HTR-8/SVneo (cell line): ENCODE measurements at places on chromosomes 1 and 21.
A peak's percentile ranks its signal among the peaks of the same experiment; 100 is the strongest.

DNA sequence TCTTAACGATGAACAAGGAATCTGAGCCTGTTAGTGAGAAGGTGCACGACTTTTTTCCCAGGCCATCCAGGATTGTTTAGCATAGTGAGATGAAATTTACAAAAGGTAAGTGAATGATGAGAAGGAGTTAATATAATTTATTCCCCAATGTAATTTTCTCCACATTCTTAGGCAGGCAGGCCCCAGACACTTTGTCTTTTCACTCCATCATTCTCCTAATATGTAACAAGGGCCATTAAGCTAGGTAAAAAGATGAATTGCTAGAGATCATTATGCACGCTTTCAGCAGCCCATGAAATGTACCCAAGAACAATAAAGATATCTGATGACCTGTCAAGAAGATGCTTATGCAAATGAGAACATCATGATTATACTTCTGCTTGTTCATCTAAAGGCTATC lies 24.1 kb downstream of the NIBAN1 start:
- no peak for DNase-seq

- DNase-seq: peak; percentile 23
These were observed 72.8 kb downstream of the S1PR1 start for GRCh38 chr1:101309334-101310311.

- DNase-seq: no peak
These were observed 691 bp upstream of the SELENBP1 start for GRCh38 chr1:151373196-151373595.

DNA sequence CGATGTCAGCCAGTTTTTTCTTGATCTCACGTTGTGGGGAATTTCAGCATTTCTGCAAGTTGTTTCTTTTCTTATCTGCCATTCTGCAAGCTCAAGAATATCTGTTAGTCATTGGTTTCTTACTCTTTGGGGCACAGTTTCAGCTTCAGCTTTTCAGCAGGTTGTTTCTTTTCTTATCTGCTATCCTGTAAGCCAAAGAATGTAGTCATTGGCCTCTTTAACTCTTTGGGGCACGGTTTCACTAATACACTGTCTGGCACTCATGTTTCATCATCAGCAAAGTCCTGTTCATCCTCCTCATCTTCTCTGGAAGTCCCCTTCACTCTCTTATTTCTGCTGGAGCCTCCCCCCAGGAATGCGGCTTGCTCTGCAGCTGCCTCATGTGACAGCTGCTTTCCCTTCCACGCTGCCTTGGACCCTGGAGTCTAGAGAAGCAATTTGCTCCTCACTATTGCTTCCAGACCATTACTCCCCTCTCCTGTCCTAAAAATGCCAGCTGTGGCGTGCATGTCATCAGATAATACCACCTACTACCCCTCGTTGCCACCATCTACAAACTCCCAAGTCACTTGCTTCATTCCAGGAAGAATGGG lies 67.0 kb upstream of the CACNA1E start:
- no peak for DNase-seq

DNA sequence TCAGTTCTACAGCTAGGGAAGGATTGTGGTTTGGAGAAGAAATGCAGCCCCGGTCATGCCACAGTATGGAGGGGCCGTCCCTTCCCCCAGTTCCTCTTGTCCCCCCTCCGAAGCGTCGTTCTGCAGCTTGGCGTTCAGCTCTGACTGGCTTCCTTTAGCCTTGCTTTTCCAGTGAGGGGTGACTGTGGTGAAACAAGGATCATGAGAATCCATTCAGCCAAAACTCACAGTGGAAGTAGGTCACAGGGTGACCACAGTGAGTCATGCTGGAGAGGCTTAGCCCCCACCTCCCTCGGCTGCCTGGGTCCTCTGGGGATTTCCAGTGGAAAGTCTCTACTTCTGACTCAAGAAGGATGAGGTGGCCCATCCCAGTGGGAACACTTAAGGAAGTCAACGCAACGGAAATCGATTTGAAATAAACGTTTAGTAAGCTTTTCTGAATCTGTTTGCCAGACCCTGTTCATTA lies 37.3 kb upstream of the COL6A2 start:
- peak; percentile 72 for DNase-seq

GRCh38 chr1:112676543-112676942 lies 2.1 kb downstream of the MOV10 start:
- DNase-seq: no peak

GRCh38 chr1:69121723-69122122 lies 446.0 kb upstream of the LRRC7 start:
- no peak for DNase-seq

GRCh38 chr1:67850611-67851075 lies 17.4 kb upstream of the GNG12 start:
- DNase-seq: peak; percentile 27

DNA sequence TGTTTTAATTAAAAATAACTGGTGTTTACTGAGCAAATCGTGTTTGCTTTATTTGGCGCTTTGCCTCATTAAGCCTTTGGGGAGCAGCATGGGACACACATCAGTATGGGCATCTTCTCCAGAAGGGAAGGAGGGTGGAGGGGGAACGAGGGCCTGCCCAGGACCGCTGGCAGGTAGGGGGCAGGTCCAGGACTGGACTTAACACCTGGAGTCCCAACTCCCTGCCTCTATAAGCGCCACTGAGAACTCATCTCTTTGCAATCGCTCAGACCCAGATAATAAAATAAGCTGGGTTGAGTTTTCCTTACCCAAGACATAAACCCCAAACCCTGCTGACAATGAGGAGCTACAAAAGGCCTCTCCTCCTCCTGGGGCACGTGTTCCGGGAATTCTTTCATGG lies 15.1 kb downstream of the ABCG1 start:
- DNase-seq: no peak

DNA sequence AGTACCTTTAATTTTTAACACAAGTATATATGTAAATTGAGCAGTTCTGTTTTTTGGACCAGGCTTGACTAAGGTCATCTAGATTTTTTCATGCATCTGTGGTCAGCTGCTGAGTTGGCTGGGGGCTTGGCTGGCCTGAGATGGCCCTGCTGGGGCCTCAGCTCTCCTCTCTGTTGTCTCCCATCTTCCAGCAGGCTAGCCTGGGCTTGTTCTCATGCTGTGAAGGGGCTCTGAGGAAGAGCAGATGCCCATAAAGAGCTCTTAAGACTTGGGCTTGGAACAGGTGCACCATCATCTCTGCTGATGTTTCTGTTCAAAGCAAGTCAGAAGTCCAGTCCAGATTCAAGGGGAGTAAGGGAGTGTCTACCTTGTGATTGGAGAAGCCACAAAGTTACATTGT lies 51.2 kb upstream of the TNR start:
- DNase-seq: no peak

DNA sequence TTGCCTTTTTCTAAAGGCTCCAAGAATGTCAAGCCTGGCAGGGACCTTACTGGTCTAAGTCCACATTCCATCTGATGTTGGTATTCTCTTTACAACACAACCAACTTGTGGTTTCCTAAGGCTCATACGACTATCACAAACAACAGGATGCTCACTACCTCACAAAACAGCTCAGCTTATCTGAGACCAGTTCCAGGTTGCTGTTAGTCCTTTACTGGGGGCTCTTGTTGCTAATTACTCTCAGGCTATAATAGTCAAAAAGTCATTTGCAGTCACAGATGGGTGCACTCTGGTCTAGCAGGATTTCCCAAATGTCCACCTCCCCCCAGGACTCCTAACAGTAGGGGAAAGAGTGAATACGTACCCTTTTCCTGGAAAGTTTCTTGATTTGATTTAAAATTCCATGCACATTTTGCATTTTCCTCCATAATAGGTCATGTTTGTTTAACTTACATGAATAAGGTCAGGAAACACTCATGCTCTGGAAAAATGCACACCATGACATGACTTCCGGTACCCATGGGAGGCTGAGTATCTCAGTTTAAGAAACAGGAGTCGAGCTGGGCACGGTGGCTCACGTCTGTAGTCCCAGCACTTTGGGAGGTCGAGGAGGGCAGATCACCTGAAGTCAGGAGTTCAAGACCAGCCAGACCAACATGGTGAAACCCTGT lies 16.0 kb downstream of the LCK start:
- DNase-seq: no peak

DNA sequence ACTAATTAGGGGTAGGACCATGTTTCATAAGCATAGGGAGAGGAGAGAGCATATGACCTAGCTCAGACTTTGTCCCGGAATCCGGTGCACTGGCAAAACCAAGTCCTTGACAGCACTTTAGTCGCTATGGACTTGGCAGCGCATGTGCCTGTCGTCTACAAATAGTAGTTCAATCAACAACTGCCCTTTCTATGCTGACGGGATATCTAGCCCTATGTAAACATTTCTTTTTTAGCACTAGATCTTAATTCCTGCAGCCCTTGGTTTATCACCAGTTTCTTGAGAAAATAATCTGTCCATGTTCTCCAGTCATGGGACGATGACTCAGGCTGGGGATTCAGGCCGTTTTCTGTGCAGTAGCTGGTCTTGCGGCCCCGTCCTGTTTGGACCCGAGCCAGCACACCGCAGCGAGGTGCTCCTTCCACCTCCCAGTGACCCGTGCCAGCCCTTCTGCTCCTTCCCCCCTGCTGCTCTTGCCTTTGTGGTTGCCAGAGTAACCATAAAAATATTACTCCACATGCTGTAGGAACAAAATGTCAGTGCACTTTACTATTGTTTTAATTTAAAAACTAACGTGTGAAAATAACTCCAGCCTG lies 8.6 kb upstream of the MT1HL1 start:
- DNase-seq: peak; percentile 28

- no peak for DNase-seq
These were observed 77.6 kb upstream of the PGBD5 start for GRCh38 chr1:230503726-230504125.

GRCh38 chr1:19511116-19511515 lies 25.8 kb upstream of the CAPZB start:
- DNase-seq: no peak

DNA sequence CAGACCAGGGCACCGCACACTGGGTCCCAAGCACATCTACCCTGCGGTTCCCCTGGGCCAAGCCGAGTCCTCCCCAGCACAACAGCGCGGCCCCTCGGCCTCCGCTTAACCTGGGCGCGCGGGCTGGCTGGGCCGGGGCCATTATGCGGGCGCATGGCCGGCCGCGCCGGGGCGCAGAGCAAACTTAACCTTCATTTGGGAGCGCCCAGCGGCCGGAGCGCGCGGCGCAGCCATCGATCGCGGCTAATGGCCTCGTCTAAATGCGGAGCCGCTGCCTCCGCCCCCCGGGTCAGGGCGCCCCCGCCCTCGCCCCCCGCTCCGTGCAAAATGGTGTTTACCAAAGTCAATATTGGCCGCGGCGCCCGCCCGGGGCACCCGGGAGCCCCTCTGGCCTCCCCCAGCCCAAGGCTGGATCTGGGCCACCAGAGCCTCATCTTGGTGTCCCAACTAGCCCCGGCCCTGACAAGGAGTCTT lies 272.1 kb downstream of the TRABD2B start:
- no peak for DNase-seq

DNA sequence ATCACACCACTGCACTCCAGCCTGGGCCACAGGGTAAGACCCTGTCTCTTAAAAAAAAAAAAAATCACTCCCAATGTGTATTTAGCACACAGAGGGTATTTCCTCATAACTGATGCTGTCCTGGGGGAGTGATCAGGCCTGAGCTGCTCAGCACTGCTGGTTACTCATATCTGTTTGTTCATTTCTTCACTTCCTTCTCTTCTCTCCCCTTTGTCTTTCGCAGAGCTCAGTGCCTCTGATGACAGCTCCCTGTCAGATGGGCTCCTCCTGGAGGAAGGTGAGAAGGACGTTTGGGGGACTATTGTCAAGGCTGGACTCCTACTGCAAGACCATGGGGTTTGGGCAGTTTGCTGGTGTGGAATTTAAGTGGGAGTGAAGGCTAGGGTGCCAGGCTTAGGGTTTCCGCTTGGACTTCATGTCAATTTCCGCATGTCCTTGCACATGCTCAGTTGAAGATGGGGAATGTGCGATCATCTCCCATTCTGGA lies 13.0 kb downstream of the INAVA start:
- no peak for DNase-seq

GRCh38 chr21:42811960-42812359 lies 67.4 kb downstream of the WDR4 start:
- DNase-seq: no peak

DNA sequence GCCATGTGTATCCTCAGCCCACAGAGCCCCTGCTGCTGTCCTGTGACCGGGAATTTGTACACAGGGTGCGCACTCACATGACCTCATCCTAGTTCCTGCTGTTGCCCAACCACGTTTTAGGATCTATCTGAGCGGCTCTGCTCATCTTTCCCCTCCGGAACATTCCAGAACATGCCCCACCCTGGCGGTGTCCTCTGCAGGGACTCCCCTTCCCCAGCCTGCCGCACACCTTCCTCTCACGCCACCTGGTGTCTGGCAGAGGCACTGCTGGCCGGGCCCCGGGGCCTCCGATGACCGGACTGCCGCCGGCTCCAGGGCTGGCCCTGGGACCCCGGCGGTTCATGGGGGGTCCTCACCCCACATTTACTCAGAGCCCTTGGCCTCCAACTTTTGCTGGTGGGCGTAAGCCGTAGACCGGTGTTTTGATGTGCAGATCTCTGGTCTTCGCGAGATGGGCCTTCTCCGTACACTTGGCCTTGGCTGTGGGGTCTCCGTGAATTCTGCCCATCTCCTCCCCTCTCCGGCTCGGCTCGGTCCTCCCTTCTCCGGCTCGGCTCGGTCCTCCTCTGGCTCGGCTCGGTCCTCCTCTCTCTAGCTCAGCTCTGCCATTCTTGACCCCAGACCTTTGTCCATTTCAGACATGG lies 29.5 kb downstream of the ARHGEF16 start:
- no peak for DNase-seq

GRCh38 chr21:21029164-21029563 lies 31.0 kb downstream of the NCAM2 start:
- DNase-seq: no peak

DNA sequence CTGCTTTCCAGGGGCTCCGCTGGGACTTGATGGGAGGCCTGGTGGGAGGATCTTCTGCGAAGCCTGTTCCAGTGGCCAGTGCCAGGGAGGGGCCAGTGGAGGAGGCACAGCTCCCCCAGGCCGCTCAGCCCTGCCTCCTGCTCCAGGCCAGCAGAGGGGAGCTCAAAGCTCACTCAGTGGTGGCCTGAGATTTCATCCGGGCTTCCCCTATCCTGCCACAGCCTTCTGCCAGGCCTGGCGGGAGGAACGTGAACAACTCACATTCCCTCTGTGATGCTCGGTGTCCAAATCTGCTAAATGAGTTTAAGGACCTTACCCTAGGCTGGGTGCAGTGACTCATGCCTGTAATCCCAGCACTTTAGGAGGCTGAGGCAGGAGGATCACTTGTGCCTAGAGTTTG lies 3.3 kb downstream of the CLCNKB start:
- DNase-seq: no peak

DNA sequence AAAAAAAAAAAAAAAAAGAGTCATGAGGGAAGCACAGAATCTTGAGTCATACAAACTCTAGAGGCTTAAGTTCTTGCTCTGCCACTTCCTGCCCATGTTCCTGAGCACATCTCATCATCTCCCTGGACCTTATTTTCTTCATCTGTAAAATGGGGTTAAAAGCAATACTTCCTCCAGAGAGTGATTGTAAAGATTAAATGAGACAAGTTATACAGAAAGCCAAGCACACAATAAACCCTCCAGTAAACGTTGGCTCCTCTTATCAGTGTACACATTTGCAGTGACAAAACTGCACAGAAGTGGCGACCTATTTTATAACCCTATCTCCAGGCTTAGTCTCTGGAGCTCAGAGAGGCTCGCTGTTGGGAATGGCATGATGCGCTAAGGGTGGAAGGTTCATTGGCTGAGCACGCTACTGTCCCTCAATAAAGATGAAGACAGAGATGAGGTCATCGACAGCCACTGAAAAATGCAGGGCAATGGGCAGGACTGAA lies 82.1 kb downstream of the RRAGC start:
- DNase-seq: no peak
